CD4-positive, CD25-positive, alpha-beta regulatory T cell (primary cell): ENCODE measurements at places on chromosomes 16 and 17.

DNA sequence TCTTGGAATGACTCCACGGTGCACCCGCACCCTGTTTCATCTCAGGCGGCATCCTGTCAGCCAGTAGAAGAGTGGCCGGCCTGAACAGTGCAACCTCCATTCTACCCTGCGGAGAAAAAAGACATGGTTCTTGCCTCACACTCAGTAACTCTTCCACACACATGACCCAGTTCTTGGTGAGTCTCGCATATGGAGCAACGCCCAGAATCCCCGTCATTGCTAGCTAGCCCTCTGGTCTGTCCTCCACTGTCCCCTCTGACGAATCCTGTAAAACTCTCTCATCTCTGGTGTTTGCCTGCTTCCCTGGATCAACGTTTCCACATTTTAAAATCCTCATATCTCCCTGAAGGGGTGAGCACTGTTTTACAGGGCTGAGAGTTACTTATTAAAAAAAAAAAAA is 4.2 kb upstream of the RDM1 start:
- no peak for DNase-seq

DNA sequence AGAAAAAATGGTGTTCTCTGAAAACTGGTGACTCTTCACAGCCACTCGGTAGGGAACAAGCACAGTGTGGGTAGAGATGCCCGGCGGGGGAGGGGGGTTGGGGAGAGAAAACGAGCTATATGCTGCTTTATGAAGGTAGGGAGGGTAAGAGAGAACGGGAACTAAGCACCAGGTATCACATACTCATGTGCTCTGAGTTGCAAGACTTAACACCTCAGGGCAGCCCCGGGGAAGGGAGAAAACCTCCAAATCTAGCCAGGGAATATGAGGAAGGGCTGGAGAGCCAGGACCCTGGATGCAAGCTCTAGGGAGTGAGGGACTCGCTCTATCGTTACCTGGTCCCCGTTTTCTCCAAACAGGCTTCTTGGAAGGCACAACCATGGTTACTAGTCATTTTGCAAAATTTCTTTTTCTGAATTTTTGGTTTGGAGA is 35.3 kb downstream of the HIC1 start:
- no peak for DNase-seq

DNA sequence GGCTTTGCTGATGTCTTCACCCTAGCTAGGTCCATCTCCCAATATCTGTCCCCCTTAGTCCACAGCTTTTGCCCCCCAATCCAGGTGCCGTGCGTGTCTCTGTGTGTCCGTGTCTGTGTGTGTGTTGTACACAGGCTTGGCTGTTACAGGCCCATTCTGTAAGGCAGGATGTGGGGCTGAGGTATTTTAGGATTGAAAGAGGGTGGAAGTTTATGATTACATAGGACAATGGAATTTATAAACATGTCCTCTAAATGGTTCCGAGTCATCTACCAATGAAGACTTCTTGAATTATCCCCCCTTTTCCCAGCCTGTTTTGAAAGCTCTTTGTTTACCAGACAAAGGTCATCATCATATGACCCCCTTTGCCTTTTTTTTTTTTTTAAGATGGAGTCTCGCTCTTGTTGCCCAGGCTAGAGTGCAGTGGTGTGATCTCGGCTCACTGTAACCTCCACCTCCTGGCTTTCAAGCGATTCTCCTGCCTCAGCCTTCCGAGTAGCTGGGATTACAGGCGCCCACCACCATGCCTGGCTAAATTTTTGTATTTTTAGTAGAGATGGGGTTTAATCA is 21.9 kb downstream of the ACE start:
- DNase-seq, result no peak

DNA sequence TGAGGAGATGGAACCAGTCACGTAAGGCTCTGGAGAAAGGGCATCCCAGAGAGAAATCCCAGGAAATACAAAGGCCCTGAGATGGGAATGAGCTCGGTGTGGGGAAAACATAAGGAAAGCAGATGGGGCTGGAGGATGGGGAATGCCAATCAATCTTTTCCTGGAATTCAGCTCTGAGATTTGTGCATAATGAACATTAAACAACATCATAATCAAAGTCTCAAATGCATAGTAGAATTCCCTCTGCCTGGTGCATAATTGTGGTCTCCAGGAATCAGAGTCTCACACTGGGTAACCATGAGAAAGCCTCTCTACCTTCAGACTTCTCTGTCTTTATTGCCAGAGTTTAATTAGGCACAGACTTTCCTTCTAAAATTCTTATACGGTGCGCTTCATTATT is 30.8 kb downstream of the OTOA start:
- DNase-seq, result no peak

DNA sequence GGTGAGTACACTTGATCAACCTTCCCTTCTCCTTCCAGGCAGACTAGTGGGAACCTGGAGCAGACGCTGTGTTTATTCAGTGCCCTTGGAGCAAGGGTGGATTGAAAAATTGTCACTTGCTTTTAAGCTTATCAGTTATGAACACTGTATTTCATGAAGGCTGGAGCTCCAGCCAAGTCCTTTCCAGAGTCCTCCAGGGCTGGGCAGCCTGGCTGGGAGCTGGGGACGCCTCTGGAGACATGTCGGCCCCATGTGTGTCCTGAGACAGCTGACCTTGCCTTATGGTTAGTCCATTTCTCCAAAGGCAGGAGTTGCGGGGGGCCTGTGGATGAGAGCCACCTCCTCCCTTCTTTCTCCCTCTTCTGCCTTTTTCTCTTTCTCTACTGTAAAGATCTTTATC is 67.0 kb downstream of the RAP1GAP2 start:
- DNase-seq, result no peak

- DNase-seq, result no peak
Measured at GRCh38 chr16:77457046-77457445, 22.2 kb upstream of the ADAMTS18 start.

- no peak for DNase-seq
Measured at GRCh38 chr17:32803544-32803943, 73.4 kb downstream of the MYO1D start.
